ENCODE measurements at places on chromosomes 7 and 10. TPM values are rescaled to one million over a fixed set of nuclear protein-coding genes. Genes with fewer than 3 reads are reported as not detected.

The PODXL gene
- total RNA-seq: 51.5 TPM

The TDRD1 gene
- not detected for total RNA-seq

The SNCG gene
- total RNA-seq: 9.6 TPM

The XRCC2 gene
- 5.2 TPM for total RNA-seq

The TAC1 gene
- total RNA-seq: 0.11 TPM

The SMO gene
- total RNA-seq: 13.8 TPM

The SERPINE1 gene
- total RNA-seq: 1,637 TPM

The LANCL2 gene
- total RNA-seq: 14.2 TPM

The FBXL13 gene
- 0.38 TPM for total RNA-seq

The SYT15B gene
- total RNA-seq: 2.3 TPM

The AGMO gene
- total RNA-seq: 0.92 TPM

The GLI3 gene
- 0.45 TPM for total RNA-seq

The PLCE1 gene
- total RNA-seq: 7.0 TPM

The NKX2-3 gene
- not detected for total RNA-seq

The POR gene
- total RNA-seq: 152 TPM
